KG1 (cell line): ENCODE measurements at places on chromosomes 5 and 9.

DNA sequence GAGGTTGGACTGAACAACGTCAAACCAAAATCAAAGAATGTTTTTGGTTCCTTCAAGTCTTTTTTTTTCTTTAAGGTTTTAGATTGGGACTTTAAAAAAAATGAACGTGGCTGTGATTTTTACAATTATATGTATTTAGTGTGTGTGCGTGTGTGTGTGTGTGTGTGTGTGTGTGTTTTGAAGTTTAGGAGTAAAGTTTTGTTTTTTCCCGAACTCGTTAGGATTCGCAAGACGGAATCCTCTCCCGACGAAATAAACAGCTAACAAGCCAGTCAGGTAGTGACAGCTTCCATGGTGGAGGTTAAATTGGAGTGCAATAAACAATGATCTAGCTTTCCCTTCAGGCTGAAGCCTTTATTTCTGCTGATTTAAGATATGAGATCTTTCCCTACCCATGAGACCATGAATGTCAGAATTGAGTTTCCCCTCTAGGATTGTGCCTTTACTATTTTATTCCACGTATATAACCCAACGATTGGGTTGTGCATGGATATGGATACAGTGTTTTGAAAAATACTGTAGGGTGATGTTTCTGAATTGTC, 1.2 kb downstream of the KIAA1958 start:
- no peak for DNase-seq

DNA sequence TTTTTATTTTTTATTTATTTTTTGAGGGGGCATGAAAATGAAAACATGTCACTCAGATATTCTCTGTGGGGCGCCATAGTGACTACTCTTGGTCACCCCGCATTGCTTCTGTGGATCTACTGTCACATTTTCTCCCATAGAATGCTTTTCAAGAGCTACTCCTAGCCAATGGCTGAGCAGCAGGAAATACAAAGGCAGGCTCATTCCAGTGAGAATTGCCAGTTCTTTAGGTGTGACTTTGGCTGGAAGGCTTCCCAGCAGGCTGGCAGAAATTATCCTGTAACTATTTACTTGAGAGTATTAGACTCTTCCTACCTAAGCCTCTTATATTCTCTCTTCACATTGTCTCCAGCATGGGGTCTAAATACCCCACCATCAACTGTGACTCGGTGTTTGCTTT, 21.0 kb upstream of the PTPRD start:
- DNase-seq: no peak

DNA sequence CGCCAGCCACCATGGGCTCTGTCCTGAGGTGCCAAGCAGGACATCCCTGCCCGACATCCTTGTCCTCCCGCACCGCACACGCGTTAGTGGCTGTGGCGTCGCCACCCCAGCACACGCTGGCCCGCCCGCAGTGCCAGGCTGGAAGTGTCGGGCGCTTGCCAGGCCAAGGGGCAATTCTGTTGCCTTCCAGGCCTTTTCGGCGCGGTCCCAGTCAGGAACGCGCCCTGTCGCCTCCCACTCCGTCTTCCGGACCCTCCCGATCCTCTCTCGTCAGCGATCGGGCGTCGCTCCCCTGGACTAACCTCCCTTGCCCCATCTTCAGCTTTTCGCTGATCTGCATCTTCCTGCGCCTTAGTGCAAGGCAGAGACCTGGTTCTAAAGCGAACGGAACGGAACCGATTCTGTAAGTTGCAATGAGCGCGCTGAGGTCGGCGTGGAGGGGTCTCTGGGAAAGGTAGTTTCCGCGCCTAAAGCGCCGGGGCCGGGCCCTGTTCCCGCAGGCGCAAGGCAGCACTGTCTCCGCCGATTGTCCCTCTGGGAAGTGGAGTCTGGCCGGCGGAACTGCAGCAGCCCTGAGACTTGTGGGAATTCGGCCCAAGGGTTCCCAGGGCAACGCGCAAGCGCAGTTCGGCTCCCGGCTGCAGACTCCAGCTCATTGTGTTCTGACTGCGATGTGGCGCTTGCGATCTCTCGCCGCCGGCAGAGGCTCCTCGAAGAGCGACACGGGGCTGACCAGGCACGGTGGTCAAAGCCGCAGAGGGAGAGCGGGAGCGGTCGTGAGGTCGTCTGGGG, at the start of gene ZNF454:
Gene ZNF454 (plus strand): TSS at position 630 of the 792 bp plus-strand sequence. CDS start 1,594 bp downstream, outside the sequence.
- no peak for DNase-seq

GRCh38 chr9:128365525-128365924, 5.6 kb upstream of the URM1 start:
- DNase-seq: no peak

DNA sequence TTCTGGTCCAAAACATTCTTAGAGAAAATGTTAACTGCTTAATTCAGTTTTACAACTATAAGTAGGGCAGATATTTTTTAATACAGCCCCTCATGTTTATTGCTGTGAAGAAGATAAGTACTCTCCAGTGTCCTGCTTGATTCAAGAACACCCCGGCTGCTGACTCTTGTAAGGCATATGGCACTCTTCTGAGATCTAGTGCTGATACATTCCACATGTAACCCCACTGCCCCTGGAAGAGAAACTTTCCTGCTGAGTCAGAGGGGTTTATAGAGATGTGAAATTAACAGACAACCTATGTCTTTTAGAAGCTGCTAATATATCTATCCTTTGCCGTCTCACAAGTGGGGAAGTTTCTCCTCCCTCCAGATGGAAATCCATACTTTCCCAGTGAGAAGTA, 1.0 kb upstream of the MINAR2 start:
- no peak for DNase-seq

GRCh38 chr5:135466178-135467050, 14.3 kb upstream of the TIFAB start:
- peak; percentile 13 for DNase-seq

- DNase-seq: peak; percentile 66
These were observed 21.5 kb downstream of the BTF3 start for GRCh38 chr5:73519531-73520283.

- no peak for DNase-seq
These were observed 16.7 kb upstream of the ZNF131 start for GRCh38 chr5:43104057-43104456.

GRCh38 chr5:1118231-1118698, 6.4 kb upstream of the SLC12A7 start:
- no peak for DNase-seq

GRCh38 chr9:120481248-120481647, 98.7 kb downstream of the CDK5RAP2 start:
- DNase-seq: no peak

DNA sequence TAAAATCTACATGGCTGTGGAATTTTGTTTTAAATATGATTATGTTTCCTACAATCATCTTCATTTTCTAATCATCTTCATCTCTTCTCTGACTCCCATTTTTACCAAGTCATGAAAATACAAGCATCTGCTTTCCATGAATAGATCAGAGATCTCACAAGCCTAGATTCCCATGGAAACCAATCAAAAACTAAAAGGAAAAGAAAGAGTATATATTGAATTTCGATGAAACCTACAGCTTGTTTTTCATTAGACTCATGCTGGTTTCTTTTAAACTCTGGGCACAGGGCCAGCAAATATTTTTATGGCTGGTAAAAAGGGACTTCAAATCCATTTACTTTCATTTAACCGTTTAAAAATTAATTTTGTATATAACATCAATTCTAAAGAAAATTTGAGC, 51.2 kb downstream of the INVS start:
- DNase-seq: no peak

GRCh38 chr9:33718987-33719386, 76.4 kb upstream of the PRSS3 start:
- DNase-seq: no peak

DNA sequence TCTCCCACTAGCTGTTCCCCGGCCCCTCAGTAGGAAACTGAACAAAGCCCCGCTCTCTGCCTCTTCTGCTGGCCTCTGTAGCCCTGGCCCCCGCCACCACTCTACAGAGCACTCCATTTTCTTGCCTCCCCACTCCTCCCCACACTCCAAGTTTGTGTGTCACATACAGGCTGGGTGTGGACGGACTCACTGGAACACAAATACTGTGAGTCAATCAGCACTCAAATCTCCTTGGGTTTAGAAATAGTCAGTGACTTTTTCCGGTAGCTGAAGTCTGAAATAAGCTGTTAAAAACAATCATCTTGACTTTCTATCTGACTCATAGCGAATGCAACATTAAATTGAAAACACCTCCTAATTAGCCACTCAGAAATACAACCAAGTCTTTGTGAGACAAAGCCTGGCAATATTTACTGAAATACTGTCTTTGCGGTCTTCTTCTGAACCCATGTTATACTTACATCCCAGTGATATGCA, 122.5 kb downstream of the LHFPL2 start:
- DNase-seq: no peak

DNA sequence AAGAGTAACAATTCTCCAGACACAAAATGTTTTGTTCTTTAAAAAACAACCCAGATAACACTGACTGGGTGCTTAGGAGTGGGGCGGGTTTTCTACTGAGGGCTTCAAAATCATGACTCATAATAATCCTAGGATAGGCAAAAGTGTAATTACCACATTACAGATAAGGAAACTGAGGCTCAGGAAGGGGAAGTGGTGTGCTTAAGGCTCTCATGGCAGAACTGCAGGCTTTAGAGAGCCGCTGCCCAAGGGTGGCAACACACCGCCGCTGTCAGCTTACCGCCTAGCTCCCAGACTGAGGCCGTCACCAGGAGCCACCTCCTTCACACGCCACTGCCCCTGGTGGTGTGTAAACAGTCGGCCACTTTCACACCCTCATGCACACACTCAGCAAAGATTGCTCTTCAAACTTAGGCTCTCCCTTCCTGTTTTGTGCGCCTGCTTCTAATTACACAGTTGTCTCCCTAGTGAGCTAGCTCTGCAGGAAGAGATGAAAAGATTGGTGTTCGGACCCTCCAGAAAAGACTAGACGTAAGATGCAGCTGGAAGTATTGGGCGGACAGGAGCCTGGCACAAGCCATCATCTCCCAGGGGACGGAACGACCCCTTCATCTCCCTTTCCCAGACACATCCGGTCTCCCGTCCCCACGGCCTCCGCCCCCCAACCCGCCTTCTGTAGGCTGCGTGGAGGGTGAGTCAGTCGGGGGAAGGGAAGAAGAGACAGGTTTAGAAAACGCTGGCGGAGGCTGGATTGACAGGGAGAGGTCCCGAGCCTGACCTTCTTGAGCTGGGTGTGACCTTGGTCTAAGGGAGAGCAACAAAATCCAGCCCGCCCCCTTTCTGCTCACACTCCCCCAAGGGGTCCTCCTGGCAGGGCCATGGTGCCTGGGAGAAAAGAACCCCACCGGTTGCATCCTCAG, 162.7 kb downstream of the SYK start:
- DNase-seq: peak; percentile 21

- no peak for DNase-seq
These were observed 587 bp downstream of the C5orf47 start for GRCh38 chr5:173989432-173990082.

DNA sequence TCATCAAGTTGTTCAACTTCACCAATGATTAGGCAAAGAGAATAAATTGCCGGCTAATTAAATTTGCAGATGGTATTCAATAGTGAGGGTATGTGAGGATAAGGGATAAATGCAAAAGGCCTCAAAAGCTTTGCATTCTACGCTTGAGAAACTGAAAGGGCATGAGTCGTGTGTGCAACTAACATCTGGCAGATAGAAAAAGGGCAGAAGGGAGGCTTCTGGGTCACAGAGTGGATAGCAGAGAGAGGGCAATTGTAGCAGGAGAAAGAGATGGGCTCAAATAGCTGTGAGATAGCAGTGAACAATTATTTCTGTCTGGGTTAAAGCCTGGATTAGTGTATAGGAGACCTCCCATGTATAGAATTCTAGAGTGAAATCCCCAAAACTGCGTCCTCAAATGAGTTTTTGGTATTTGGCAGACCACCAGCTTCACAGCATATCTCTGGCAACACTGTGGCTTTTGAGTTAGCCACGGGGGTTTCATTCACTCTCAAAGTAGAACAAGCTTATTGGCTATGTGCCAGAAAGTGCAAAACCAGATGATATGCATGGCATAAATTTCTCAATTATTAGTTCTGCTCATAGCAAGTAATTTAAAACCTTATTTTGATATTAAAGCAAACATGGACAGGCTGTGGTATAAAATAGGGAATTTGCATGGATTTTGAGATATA, 586.3 kb downstream of the BRINP1 start:
- DNase-seq: no peak

GRCh38 chr5:37871023-37871815, 31.4 kb upstream of the GDNF start:
- DNase-seq: no peak

- no peak for DNase-seq
These were observed 109.9 kb downstream of the PHF2 start for GRCh38 chr9:93686127-93686879.

DNA sequence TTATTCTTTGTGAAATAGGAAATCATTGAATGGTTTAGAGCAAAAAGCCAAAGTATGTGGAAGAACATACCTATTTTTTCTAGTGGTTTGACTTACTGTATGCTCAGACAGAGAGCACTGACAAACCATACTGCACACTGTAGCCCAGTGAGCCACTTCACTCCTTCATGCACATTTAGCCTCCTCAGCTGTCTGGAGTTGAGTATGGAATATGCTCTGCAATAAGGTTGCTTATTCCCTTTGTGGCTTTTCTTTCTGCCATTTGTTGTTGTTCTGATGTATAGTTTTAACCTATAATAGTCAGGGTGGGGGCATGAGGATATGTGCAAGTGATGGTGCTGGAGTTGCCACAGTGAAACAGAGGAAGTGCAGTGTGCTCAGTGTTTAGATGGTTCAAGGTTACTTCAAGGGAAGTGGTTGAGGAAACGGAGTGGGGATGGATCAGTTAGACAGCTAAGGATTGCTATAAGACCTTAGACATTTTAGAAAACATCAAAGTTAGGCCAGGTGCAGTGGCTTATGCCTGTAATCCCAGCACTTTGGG, 100.7 kb downstream of the CDC42SE2 start:
- no peak for DNase-seq

DNA sequence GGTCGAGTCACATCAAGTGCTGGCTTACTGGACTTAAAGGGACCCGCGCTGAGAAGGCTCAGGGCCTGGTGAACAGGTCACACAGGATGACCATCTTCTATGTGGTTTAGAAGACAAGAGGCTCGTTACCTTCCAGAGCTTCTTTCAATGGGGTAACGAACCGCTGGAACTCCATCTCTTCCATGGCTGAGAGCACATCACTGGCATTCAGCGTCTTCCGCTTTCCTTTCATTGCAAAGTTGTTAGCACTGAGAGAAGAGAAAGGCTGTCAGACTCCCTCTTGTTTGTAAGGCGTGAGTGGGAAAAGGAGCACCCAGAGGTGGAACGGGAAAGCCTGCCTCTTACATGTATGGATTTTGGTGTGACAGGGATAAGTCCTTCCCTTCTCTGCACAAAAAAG, 994 bp downstream of the POLE3 start:
- DNase-seq: no peak

GRCh38 chr5:120405286-120405864, 58.7 kb upstream of the PRR16 start:
- no peak for DNase-seq

DNA sequence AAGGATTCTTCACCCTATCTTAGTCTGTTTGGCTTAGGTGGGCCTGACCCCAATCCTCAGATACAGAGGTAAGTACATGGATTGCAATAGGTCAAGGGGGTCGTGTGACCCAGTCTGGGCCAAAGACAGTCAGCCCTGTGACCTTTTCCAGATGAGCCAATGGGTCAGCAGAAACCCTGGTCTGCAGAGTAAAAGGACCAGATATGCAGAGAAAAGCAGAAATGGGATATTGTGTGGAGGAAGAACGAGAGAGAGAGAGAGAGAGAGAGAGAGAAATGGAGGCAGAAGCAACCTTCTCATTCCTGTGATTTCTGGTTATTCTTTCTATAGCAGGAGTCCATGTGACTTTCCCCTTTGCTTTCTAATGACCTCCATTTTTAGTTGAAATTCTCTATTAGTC, 40.4 kb upstream of the CRB2 start:
- DNase-seq: no peak
